ENCODE measurements at places on chromosomes 6 and 20. TPM values are rescaled to one million over a fixed set of nuclear protein-coding genes. Genes with fewer than 3 reads are reported as not detected.

GRCh38 chr20:50381771-50382593 lies 128.2 kb upstream of the PTPN1 start:
- DNase-seq: no peak

- DNase-seq: no peak
Observed at GRCh38 chr6:31871046-31871659, 7.6 kb downstream of the SLC44A4 start.

DNA sequence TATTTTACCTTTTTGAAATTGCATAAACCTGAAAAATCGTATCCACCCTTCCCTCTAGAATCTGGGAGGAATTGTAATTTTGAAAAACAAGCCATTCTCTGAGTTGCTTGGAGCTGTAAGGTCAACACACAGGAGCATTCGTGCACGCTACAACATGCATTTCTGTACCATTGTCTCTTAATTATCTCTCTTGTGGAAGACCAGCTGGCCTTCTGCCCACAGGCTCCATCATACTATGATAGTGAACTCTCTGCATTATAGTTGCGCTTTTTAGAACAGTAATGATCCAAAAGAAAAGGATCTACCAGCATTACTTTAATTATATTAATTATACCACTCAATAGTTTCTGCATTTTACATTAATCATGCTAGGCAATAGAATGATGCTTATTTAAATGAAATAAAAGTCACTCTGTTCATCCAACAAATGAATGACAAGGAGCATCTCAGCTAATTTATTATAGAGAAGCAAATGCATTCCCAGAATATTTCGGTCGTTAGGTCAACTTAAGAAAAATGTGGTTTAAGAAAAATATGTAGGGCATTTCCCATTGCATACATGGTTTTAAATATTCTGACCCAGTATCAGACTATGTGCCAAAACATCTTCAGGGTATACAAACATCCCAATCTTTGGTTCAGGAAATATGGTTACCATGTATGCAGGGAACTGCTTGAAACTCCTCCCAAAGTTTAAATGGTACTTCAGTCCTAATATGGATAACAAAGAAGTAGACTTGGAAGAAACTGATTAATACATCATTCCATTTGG lies 263.5 kb downstream of the TFAP2A start:
- no peak for DNase-seq

ULBP2 gene
- total RNA-seq: 0.41 TPM

TMEM244 gene
- total RNA-seq: not detected

BIRC7 gene
- total RNA-seq: not detected
